T-helper 2 cell treated with Interferon-gamma antibody and Interleukin-4, amounts not matched to agents 5 μg/mL and 100 μg/mL, for 36 hours (primary cell): ENCODE measurements at places on chromosomes 1 and 21.

- peak; percentile 4 for DNase-seq
Observed at GRCh38 chr1:81414488-81415015, 386.2 kb upstream of the ADGRL2 start.

DNA sequence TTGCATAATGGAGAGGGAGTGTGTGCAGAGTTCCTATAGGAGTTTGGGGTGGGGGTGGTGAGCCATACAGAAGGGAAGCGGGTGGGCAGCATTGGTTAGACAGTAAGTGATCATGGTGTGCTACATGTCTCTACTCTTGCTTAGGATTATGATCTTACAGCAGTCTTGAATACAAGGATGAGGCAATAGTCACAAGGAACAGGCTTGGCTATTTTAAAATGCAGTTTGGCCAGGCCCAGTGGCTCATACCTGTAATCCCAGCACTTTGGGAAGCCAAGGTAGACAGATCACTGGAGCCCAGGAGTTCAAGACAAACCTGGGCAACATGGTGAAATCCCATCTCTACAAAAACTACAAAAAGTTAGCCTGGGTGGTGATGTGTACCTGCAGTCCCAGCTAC, 12.3 kb downstream of the MYOC start:
- DNase-seq = no peak

DNA sequence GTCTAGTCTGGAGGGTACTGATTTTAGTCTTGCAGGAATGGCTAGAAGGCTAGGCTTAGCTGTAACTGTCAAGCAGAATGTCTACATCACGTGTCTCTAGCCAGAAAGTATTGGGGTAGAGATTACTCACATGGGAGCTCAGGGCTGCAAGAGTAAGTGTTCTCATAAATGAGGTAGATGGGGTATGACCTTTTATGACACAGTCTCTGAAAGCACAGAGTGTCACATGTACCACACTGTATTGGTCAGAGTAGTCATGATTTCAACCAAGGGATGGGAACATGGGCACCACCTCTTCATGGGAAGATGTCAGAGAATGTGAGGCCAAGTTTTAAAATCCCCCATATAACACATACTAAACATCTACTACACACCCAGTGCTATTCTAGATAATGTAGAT, 2.9 kb downstream of the FYB2 start:
- DNase-seq = no peak

GRCh38 chr1:85612704-85613361, 32.3 kb downstream of the CCN1 start:
- no peak for DNase-seq

- DNase-seq = no peak
Observed at GRCh38 chr1:217891966-217892365, 260.8 kb downstream of the SPATA17 start.

DNA sequence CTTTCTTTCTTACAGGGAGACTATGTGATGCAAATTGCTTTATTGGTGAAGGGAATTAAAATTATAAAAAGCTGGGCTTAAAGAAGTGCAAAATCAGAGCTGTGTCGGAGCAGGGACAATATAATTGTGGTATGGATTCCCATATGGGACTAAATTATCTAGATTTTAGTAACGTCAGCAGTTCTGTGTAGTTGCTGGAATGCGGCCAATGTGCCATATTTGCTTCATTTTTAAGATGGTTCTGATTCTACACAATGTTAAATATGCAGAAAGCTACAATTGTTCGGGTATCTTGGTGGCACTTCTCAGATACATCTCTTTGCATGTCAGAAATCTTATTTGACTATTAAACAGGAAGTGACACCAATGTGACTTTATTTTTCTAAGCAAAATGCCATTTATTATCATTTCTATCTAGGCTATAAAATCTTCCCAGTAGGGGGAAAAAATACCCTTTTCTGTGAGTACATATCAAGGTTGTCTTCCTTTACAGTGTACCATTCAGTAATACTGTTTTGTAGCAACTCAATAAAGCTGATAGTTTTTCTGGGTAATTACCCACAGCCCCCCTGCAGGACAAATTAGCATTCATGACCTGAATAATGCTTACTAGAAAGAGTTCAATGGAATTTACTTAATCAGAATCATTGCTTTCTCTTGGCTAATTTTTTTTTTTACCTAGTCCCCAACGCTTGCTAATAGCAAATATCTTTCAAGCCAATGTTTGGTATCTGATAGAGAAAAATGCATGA, 288.3 kb upstream of the ADGRL2 start:
- DNase-seq = no peak

DNA sequence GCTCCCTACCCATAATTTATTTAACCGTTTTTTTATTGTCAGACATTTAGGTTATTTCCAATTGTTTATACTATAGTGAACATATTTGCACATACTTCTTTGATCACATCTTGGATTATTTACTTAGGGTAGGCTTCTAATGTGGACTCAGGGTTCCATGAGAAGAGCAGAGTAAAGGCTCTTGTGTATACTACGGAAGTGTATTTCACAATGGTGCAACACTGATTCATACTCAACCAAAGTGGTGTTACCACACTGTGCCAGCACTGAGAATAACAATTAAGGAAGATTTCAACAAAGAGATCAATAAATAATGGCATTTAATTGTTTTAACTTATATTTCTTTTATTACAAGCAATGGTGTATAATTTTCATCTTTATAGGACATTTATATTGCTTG, 251.2 kb downstream of the ZNF326 start:
- DNase-seq = no peak
